ENCODE measurements at places on chromosomes 2 and 18. TPM values are rescaled to one million over a fixed set of nuclear protein-coding genes. Genes with fewer than 3 reads are reported as not detected.

Gene RBKS
- 7.0 TPM for total RNA-seq

Gene OR6B3
- not detected for total RNA-seq

DNA sequence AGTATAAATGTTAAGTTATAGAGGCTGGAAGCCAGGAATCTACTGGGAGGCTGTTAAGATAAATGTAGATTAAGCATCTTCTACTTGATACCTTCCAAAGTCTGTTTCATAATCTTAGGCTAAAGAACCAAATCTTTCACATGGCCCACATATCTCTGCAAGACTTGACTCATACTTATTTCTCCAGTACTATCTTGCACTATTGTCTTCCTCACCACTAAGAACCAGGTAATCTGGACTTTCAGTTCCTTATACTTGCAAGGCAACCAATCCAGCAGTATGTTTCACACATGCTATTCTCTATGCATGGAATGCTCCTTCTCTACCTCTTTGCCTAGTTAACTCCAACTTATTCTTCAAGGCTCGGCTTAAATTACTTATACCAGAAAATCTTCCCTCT, 62.2 kb downstream of the RBMS1 start:
- H3K27me3 ChIP-seq: no peaks in the 10 kb centered on the region
- peak overlapping the region; percentile 95 for H3K27ac ChIP-seq
- H3K4me1 ChIP-seq: peaks cover 33% of the 10 kb centered on the region
- DNase-seq: no peak
- no peak overlapping the region for H3K4me3 ChIP-seq

GRCh38 chr2:159561786-159562185, 54.6 kb downstream of the BAZ2B start:
- no peak overlapping the region for H3K4me3 ChIP-seq
- H3K27ac ChIP-seq: no peak overlapping the region
- no peak for DNase-seq
- H3K4me1 ChIP-seq: no peaks in the 10 kb centered on the region

Gene DSEL
- 1.1 TPM for total RNA-seq

Gene C1QL2
- not detected for total RNA-seq

GRCh38 chr2:69601179-69601612, 42.3 kb downstream of the AAK1 start:
- H3K4me3 ChIP-seq: peak overlapping the region; percentile 39
- peak overlapping the region; percentile 80 for H3K27ac ChIP-seq
- peaks cover 64% of the 10 kb centered on the region for H3K4me1 ChIP-seq

DNA sequence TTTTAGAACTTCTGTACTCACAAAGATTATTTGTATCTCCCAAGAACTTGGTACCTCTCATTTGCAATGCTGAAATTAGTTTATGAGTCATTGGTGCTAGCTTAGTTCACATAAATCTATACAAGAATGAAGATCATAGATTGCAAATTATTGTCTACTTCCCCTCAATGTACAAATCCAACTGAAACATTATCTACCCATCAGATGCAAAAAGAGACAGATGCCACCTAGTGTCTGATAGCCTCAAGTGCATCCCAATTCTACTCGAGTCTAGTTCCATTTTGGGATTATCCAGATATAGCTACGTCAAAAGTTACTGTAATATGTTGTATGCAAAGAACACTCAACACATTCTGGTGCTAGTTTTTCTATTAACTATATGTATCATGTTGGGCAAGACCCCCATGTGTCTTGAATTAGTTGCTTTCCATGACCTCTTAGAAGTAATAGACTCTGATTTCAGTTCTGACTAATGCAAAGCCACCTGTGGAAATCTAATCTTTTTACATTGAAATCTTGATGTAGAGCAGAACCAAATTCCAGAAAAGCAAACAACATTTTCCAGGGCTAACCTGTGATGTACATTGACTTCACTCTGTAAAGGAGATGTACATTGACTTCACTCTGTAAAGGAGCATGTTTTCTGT, 210.0 kb downstream of the RBM43 start:
- H3K27me3 ChIP-seq: peaks cover 34% of the 10 kb centered on the region
- H3K27ac ChIP-seq: no peak overlapping the region
- no peaks in the 10 kb centered on the region for H3K36me3 ChIP-seq
- DNase-seq: no peak
- peaks cover 3% of the 10 kb centered on the region for H3K4me1 ChIP-seq

DNA sequence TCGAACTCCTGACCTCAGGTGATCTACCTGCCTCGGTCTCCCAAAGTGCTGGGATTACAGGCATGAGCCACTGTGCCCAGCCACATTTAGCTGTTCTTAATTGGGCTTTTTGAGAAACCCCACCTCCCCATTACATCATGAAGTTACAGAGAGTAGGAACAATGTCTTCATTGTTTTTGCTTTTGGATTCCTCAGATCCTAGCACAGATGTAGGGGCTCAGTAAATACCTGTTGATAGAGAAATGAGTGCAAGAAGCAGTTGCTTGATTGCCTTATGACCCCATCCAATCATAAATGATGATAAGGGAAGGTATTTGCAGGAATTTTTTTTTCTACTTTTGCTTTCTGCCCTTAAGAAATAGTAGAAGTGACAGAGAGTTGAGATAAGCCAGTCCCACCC, 25.4 kb downstream of the GREB1L start:
- no peaks in the 10 kb centered on the region for H3K4me1 ChIP-seq
- H3K36me3 ChIP-seq: no peaks in the 10 kb centered on the region
- no peak overlapping the region for H3K27ac ChIP-seq
- H3K4me3 ChIP-seq: no peak overlapping the region
- H3K27me3 ChIP-seq: peaks cover 28% of the 10 kb centered on the region

DNA sequence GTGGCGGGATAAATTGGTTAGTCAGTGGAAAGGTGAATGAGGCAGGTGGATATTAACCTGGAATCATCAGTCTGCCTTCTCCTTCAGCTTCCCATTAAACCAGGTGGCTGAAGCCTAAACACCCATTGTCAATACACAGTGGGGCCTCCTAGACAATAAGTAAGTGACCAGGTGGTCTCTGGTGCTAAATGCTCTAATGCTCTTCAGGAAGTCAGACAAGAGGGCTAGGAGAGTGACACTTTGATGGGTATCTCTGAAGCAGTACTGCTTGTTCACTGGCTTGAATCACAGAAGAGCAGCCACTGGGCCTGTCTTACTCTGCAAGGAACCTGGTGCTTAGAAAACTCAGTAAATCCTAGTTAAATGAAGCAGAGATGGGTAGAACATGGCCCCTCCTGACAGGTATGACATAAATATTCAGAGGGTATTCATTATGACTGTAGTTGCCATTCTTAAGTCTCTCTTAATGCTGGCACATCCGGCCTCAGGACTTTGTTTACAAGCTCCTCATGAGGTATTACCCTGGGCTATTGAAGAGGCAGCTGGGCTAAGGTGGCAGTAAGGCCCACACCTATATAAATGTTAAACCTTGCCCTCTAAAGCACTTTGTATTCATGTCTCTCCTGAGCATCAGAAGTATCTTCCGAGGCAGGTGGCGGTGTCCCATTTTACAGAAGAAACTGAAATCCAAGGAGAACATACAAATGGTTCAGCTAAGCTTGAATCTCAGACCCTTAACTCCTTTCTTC, 104.9 kb downstream of the NCK2 start:
- peaks cover 47% of the 10 kb centered on the region for H3K4me1 ChIP-seq
- no peaks in the 10 kb centered on the region for H3K27me3 ChIP-seq
- H3K27ac ChIP-seq: peak overlapping the region; percentile 81
- peaks cover under 1% of the 10 kb centered on the region for H3K36me3 ChIP-seq
- no peak overlapping the region for H3K4me3 ChIP-seq

- peak overlapping the region; percentile 97 for H3K27ac ChIP-seq
- peaks cover 12% of the 10 kb centered on the region for H3K36me3 ChIP-seq
- no peaks in the 10 kb centered on the region for H3K27me3 ChIP-seq
- peak; percentile 60 for DNase-seq
Observed at GRCh38 chr2:200812122-200813022, 662 bp downstream of the BZW1 start.

GRCh38 chr2:54704688-54705605, 18.5 kb upstream of the EML6 start:
- H3K27ac ChIP-seq: no peak overlapping the region
- no peak overlapping the region for H3K4me3 ChIP-seq
- H3K27me3 ChIP-seq: peaks cover 24% of the 10 kb centered on the region
- no peaks in the 10 kb centered on the region for H3K36me3 ChIP-seq

DNA sequence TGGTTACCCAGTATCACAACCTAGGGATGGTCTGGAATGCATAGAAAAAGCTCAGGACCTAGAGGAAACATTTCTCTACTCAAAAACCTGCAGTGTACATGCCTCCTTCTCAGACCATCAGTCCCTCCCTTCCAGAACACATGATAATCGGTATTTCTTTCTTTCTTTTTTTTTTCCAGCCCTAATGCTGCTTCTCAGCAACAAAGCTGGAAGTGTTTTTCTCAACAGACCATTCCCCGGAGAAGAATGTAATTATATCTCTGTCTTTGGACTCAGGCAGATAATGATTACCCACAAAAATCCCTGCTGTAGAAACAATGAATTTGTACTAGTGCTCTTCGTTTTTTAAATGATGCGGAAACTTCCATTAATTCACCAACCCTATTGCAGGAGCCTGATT, 44.1 kb upstream of the NDUFV2 start:
- peaks cover 9% of the 10 kb centered on the region for H3K27me3 ChIP-seq
- DNase-seq: no peak
- no peaks in the 10 kb centered on the region for H3K4me1 ChIP-seq
- no peak overlapping the region for H3K4me3 ChIP-seq

DNA sequence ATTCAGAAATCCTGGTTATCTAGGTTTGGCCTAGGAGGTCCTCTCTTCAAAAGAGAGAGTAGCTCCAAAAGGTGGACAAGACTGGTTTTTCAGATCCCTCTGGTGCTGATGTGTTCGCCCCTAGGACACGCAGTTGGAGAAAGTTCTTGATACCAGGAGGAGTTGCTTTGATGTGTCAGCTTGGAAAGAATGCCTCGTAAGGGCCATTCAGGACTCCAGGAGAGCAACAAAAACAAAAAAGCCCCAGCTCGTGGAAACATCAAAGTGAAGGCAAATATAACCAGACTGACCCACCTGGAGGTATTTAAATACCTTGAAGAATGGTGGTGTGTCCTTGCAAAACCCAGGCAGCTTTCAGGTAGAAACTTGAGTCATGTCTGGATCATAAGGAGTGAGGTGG, 12.5 kb upstream of the LBH start:
- peaks cover 2% of the 10 kb centered on the region for H3K36me3 ChIP-seq
- no peak overlapping the region for H3K27ac ChIP-seq
- H3K4me3 ChIP-seq: no peak overlapping the region
- peaks cover 22% of the 10 kb centered on the region for H3K4me1 ChIP-seq
- no peak for DNase-seq
- H3K27me3 ChIP-seq: no peaks in the 10 kb centered on the region

Gene EMILIN1
- total RNA-seq: 1.7 TPM

GRCh38 chr2:158667586-158667985, 127.5 kb upstream of the DAPL1 start:
- peaks cover 2% of the 10 kb centered on the region for H3K4me1 ChIP-seq
- peaks cover 8% of the 10 kb centered on the region for H3K36me3 ChIP-seq
- H3K4me3 ChIP-seq: no peak overlapping the region
